ENCODE measurements at places on chromosomes 5 and 9. TPM values are rescaled to one million over a fixed set of nuclear protein-coding genes. Genes with fewer than 3 reads are reported as not detected.

- no peak for DNase-seq
Observed at GRCh38 chr5:10393491-10393890, 40.0 kb downstream of the MARCHF6 start.

GRCh38 chr9:124016175-124017050 lies 4.8 kb downstream of the LHX2 start:
- DNase-seq, result no peak

DNA sequence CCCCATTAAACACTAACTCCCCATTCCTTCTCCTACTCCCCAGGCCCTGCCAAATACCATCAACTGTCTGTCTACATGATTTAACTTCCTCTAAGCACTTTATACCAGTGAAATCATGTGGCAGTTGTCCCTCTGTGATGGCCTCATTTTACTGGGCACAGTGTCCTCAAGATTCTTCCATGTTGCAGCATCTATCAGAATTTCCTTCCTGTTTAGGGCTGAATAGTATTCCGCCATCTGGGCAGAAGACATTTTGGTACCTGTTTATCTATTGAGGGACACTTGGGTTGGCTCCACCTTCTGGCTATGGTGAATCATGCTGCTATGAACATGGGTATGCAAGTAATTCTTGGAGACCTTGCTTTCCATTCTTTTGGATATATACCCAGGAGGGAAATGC lies 59.4 kb upstream of the IRX4 start:
- DNase-seq, result no peak

GRCh38 chr5:36874465-36874864 lies 2.1 kb upstream of the NIPBL start:
- no peak for DNase-seq

GRCh38 chr9:81671880-81672280 lies 17.5 kb downstream of the TLE1 start:
- no peak for DNase-seq

- no peak for DNase-seq
Observed at GRCh38 chr9:76521244-76521681, 62.3 kb downstream of the GCNT1 start.

GRCh38 chr5:136890431-136891148 lies 525.2 kb upstream of the TRPC7 start:
- no peak for DNase-seq

Gene TCOF1
- 62.3 TPM for total RNA-seq

- DNase-seq, result no peak
Observed at GRCh38 chr9:134374301-134375010, 48.2 kb downstream of the RXRA start.

DNA sequence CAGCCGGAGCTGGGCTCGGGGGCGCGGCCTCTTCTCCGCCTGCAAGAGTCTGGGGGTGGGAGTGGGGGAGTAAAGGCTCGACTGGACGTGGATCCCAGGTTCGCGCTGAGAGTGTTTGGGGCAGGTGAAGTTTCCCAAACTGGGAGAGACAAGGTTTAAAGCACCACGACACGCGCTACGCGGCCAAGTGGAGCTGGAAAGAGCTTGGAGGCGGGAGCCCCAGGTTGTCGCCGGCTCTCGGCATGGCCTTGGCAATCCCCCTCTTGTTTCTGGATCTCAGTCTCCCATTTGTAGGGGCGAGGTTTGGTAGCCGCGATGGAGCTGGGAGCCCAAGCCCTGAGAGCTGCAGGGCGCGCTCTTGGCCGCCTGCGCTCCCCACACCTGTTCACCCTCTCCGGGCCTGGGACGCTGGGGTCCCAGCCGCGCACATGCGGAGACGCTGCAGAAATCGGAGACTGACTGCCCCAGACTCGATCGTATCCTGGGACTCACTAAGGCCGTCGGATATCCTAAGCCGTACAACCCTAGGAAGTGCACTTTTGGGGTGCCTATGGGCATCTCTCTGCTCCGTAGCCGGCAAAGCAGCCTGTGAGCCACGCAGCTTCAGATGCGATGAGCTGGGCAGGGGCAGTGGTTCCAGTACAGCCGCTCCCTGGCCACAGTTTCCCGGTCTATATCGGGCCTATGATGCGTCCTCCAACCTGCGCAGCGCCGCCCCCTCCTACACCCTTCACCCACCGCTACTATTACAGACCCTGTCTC lies 937 bp downstream of the TMOD1 start:
- peak; percentile 12 for DNase-seq

Gene SLC34A3
- 0.14 TPM for total RNA-seq

- no peak for DNase-seq
Observed at GRCh38 chr9:31034311-31034710, 1350.1 kb upstream of the ACO1 start.

Gene TMC1
- 0.43 TPM for total RNA-seq

Gene CYSTM1
- 18.9 TPM for total RNA-seq

DNA sequence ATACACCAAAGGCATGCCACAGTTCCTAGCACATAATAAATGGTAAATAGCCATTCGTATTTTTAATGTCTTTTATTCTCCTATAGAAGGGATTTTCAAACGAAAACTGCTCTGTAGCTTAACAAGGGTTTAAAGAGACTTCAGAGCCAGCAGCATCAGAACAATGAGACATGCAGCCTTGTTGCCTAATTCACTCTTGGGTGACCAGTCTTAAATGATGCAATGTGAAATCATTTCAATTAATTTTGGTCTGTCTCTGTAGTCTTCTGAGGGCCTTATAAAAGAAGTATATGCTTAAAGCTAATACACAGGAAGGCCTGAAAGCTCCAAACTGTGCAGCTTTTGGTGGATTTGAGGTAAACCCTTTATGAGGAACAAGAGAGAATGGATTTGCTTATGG lies 888.8 kb upstream of the WWC1 start:
- DNase-seq, result no peak

- DNase-seq, result no peak
Observed at GRCh38 chr5:168455201-168455600, 31.1 kb upstream of the RARS1 start.

Data from activated T-cell treated with anti-CD3 and anti-CD28 coated beads, Interleukin-2, amount 50 U/mL, for 72 hours (primary cell).